ENCODE measurements at places on chromosomes 3 and 15.
A peak's percentile ranks its signal among the peaks of the same experiment; 100 is the strongest.

DNA sequence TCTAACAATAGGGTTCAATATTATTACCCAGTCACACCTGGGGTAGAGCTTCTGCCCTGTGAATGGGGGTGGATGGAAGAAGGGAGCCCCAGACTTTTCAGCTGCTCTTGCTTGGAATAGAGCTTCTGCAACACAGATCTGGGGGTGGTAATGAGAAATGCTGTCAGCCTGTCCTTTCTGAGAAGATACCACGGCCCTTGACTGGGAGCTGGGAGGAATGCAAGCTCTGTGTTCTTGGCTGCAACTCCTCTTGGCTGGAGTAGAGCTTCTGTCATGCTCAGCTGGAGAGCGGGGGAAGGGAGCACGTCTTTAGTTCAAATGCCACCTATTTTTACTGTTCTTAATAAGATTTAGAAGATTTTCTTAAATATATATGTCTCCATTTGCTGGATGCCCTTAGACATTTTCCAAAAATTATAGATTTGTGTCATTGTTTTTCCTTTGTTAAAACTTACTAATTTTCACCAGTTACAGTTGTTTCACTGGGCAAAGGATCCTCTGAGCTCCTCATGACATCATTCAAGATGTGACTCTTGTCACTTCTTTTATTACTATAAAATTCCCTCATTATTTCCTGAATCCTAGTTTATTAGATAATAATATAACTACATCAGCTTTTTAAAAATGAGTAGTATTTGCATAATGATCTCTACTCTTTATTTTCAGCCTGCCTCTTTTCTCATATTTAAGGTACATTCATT is 180.0 kb upstream of the TGFBR2 start:
- DNase-seq: peak; percentile 14

DNA sequence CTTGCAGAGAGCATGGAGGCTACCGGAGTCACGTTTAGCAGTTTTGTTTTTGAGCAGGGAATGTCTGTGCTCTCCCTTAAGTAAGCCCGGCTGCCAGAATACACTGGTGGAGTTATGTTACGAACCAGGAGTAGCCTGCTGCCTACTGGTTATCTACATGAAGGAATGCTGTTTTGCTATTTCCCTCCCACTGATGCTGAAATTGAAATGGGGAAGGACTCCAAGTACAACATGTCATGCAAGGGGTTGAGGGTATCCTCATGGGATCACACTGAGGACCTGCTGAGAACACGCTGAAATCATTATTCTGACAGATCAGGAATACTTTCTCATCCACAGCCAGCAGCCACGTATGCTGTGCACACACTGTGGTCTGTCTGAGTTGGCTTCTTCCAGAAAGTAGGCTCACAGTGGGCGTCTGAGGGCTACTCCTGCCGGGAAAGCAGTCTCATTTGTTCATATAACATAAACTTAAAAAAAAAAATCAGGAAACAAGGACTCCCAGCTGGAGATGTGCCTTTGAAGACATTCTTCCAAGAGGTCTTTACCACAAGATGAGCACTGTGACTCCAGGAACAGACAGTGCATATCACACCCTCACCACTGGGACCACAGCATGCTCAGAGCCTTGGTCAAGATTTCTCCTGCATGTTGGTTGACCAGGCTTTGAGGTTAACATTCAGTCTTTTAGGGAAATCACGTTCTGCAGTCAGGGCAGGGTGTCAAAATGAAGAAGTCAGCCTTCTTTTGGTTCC is 300.4 kb upstream of the RASGRP1 start:
- no peak for DNase-seq

- DNase-seq: no peak
These were observed 97.5 kb upstream of the TLE3 start for GRCh38 chr15:70195171-70195570.

DNA sequence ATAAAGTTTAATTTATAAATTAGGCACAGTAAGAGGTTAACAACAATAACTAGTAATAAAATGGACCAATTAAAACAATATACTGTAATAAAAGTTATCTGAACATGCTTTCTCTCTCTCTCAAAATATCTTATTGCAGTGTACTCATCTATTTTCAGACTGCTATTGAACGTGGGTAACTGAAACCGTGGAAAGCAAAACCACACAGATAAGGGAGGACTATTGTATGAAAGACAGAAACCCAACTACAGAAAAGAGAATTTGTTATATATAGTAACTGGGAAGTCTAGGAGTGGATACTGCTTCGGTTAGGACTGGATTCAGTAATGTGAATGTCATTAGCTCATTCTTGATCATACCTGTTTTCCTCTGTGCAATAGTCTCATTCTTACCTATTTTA is 119.3 kb upstream of the DAZL start:
- DNase-seq: no peak

GRCh38 chr3:98962189-98962930 is 60.9 kb upstream of the DCBLD2 start:
- DNase-seq: peak; percentile 100

DNA sequence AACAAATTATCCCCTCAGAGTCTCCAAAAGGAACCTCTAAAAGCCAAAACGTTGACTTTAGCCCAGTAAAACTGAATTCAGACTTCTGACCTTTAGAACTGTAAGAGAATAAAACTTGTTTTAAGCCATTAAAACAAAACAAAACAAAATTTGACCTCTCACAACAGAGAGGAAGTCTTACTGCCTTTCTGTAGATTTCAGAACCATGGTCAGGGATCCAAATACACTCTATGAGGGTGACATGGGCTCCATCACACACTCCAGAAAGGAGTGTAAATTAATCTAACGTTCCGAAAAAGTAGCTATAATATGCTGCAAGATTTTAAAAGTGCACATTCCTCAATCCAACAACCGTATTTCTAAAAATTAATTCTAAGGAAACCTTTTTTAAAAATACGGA is 19.2 kb upstream of the RPL14 start:
- DNase-seq: no peak

DNA sequence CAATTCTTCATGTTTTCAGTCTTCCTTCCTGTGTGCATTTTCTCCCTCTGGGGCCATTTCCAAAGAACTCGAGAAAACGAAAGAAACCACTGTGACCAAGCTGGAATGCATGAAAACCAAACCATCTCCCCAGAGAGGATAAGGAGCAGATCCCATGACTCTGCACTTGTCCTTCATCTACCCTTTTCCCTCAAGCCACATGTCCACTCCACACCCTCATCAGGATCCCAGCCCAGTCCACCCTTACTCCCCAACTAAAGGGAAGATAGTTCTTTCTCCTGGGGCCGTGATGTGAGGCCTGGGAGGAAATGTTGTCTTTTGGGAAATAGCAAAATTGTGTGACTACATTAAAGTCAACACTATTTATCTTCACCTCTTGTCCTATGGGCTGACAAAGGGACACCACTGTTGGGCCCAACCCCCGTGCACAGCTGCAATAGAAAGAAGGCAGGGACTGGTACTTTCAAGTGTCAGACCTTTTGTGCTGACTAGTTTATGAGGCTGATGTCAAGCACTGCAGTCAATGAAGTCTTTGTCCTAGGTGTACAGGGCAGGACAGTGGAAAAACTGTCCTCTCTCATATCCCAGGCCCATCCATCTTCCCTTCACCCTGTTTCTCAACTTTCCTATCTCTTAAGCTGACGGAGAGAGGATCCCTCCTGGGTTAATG is 487.1 kb upstream of the NR2F2 start:
- DNase-seq: no peak

- no peak for DNase-seq
These were observed 39.8 kb downstream of the EOGT start for GRCh38 chr3:68973639-68974038.

DNA sequence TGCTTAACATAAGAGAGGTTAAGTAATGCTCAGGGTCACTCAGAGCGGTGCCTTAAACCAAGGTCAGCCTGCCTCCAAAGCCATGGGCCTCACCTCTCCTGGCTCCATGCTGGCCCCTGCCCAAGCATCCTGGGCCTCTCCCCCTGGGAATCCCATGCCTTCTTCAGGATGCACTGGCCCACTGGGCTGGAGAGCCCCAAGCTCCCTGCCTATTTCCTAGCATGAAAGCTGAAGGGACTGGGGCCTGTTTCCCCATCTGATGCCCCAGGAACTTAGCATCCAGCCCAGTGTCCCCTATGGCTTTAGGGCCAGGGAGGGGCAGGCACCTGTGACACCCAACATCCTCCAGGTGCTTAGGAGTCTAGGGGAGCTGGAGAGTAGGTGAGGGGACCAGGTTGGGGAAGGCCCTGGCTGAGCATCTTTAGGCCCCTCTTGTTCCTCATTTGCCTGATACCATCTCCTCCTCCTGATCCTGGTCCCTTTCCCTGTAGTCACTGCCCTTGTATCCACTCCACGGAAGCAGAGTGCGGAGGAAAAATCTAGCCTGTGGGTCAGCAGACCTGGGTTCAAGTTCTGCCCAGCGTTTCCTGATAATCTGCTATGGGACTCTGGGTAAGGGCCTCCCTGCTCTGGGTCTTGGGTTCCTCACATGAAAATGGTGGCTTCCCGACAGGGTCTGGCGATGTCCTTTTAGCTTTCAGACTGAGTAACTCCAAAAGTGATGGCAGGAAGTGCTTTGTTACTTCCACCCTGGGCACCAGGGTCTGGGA is 28.6 kb downstream of the EHD4 start:
- DNase-seq: no peak

DNA sequence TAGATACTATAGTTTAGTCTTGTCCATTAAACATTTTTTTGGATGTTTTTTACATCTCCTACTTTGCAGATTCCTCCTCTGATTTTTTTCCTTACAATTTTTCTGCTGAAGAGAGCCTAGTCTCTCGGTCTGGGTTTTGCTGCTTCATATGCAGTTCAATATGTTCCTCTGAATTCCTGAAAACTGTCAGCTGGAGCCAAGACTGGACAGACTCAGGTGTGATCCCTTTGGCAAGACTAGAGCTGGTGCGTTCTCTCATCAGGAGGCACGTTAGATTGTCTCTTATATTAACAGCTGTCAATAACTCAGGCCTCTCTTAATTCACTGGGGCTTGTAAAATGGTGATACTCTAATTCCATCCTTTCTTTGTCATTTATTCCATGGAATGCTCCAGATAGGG is 13.4 kb upstream of the GHRL start:
- no peak for DNase-seq

- DNase-seq: no peak
These were observed 127.7 kb upstream of the SAMMSON start for GRCh38 chr3:69871868-69872267.

DNA sequence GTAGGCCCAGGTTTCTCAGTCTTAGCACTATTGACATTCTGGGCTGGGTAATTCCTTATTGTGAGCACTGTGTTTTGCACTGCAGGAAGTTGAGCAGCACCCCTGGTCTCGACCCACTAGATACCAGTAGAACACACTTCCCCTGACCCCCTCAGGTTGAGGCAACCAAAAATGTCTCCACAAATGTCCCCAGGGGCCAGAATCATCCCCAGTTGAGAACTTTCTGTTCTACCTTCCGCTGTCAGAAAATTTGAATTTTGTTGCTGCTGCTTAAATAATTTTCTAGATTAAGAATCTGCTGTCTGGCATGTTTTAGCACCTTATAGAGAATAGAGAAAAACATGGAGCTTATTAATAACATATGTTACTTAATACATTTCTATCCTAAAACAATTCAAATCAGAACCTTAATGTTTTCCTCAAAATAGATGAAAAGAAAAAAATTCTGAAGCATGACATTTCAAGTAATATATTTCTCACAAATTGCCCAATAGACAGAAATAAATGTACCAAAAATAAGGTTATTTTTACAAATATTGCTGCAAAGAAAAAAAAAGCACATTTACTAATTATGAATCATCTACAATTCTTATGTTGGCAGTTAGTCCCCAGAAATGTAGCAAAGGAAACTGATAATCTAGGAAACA is 13.2 kb upstream of the THRB start:
- no peak for DNase-seq

All from kidney glomerular epithelial cell (primary cell).